ENCODE measurements at places on chromosomes 4 and X.
A peak's percentile ranks its signal among the peaks of the same experiment; 100 is the strongest.

DNA sequence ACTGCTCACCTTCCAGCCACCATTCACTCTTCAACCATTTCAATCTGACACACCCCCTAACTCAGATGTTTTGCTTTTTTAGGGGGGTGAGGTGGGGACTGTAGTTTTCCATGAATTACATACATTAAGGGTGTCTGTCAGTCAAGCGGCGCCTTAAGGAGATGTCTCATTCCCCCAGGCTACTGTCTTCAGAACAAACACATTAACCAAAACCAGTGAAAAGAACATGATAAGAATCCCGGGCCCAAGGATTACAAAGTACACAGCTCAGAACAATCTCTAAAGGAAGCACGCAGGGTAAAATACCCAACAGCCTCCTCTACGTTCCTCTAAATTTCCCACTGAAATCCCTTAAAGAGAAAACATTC is 62.5 kb upstream of the IRF2 start:
- DNase-seq = no peak

- DNase-seq = no peak
These were observed 263.2 kb upstream of the EDNRA start for GRCh38 chr4:147217655-147218054.

GRCh38 chr4:186472948-186473347 is 82.4 kb downstream of the MTNR1A start:
- DNase-seq = no peak

GRCh38 chrX:84155938-84156337 is 32.1 kb downstream of the RPS6KA6 start:
- DNase-seq = no peak

DNA sequence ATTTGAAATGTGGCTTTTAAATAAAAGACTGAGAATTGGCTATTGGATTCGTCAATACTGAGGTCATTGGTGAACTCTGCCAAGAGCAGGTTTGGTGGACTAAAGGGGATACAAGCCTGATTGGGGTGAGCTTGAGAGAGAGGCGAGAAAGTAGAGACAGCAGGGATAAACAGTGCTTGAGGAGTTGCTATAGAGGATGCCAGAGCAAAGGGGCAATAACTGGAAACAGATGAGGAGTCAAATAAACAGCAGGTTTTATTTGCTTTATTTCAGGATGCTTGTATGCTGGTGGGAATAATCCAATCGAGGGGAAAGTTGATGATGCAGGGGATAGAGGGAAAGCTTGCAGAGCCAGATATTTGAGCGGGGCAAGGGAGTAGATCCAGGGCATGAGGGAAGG is 24.0 kb upstream of the ANXA3 start:
- no peak for DNase-seq

DNA sequence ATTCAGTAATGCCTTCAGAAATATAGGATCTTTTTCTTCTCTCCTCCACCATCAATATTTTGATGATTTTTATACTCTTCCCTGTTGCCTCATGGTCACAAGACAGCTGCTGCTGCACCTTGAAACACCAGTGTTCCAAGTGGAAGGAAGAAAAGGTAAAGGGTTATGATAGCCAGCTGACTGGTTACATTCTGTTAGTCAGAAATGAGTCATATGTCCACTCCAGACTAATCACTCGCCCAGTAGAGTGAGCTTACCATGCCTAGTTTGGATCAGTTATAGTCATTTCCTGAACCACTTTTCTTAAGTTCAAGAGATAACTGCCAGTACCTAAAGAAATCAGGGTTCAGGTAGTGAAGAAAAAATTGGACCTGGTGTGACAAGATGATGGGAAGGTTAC is 532.3 kb upstream of the SMIM31 start:
- no peak for DNase-seq

DNA sequence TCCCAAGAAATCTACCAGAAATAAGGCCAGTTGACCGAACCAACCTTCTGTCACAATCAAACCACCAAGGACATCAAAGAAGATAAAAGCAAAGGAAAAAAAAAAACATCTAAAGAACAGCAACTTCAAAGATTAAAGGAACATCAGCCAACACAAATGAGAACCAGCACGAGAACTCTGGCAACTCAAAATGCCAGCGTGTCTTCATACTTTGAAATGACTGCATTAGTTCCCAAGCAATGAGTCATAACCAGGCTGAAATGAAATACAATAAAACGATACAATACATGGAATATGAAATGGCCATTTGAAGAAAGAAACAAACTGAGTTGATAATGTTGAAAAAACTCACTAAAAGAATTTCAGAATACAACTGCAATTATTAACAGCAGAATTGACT is 611.6 kb upstream of the GRIA3 start:
- no peak for DNase-seq

- no peak for DNase-seq
These were observed 458.1 kb downstream of the STIM2 start for GRCh38 chr4:27318740-27319139.

DNA sequence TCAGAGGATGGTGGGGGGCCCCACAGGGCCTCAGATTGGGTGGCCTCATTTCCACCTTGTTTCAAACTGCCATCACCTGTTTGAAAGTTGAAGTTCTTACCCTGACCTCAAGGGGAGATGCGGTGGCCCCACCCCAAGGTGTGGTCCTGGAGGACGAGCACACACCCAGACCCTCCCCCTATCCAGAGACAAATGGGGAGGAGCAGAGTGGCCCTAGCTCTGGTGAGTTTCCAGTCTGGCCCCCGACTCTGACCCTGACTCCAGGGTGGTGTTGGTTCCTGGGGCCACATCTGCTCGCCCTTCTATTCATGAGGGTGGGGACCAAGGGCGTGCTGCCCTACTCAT is 36.3 kb upstream of the ADRA2C start:
- no peak for DNase-seq

DNA sequence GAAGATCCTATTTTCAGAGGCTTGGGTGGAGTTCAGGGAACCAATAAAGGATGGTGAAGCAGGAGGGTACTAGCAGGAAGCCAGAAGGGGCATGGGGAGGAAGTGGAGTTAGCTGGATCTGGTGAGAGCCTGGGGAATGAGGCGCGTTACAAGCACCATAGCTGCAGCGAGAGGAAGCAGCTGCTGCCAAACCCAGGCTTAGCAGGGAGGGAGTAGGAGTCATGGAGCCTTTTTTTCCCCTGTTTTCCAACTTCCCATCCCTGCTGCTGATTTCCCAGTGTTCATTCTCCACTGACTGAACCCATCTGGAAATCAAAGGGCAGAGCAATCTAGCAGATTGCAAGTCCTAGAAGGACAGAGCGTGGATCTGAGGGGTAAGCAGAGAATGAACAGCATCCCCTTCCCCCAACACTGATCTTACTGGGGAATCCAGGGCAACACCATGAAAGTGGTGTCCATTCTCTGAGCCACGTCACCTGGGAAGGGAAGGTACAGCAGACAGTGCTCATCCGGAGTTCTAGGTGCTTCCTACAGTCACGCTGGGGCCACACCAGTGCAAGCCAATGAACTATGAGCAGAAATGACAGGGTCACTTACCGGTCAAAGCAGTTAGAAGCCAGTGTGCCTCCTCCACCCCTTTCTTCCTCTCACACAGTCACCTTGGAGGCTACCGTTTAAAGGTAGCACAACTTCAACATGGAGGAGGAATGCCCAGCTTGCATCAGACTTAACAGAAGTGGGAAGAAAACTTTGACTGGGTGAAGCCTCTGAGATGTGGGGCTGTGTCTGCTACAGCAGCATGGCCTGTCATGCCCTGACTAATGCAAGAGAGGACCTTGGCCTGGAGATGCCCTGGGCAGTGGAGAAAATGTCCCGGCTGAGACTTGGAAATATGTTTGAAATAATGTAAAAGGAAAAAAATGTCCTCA is 36.7 kb downstream of the SMIM20 start:
- DNase-seq = no peak

- DNase-seq = no peak
These were observed 169.2 kb downstream of the TMA16 start for GRCh38 chr4:163663454-163664225.

DNA sequence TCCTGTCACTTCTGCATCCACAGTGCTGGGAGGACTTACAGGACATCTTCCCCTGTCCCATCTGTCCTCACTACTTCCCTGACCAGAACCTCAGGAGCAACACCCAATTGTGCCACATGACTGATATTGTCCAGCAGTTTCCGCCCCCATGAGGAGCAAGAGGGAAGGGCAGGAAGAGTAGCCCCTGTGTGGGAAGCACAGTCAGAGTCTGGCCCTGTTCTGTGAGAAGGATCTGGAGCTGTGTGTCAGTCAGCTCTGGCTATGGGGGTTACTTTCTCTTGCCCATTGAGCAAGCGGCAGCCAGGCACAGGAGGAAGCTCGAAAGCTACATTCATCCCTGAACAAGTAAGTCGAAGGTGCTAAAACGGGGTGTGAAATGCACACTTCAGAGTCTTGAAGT is 14.8 kb upstream of the TRIM60 start:
- DNase-seq = no peak

DNA sequence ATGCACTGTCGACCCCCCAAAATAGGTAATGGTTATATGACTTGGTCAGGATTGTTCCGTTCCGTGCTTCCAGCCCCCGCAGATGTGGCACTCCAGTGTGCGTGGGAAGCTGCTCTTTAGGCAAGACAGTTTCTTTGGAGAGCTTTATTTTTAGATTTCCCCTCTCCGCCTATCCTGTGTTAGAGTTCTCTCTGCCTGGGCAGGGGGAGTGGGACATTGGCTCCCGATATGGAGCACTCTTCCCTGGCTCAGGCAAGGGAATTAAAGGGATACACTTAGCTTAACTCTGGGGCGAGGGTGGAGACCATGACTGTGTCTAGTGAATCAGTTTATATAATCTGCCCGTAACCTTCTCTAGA is 36.0 kb downstream of the DLG3 start:
- no peak for DNase-seq

DNA sequence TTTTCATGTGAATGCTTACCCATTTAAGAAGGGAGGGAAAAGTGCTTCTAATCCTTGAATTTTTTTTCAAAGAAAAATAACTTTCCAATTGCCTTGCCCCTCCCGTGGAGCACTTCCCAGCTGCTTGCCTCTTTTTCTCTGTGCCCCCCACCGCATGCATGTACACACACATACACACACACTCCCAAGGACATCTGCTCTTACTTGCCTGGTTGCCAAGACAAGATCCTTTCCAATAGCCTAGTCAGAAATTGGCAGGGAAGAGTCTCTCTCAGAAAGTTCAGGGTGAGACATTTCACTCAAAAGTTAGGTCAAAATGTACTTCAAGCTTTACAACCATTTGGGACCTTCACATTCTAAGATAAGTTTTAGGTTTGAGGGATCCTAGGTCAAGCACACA is 10.9 kb downstream of the HHIP start:
- DNase-seq = no peak

DNA sequence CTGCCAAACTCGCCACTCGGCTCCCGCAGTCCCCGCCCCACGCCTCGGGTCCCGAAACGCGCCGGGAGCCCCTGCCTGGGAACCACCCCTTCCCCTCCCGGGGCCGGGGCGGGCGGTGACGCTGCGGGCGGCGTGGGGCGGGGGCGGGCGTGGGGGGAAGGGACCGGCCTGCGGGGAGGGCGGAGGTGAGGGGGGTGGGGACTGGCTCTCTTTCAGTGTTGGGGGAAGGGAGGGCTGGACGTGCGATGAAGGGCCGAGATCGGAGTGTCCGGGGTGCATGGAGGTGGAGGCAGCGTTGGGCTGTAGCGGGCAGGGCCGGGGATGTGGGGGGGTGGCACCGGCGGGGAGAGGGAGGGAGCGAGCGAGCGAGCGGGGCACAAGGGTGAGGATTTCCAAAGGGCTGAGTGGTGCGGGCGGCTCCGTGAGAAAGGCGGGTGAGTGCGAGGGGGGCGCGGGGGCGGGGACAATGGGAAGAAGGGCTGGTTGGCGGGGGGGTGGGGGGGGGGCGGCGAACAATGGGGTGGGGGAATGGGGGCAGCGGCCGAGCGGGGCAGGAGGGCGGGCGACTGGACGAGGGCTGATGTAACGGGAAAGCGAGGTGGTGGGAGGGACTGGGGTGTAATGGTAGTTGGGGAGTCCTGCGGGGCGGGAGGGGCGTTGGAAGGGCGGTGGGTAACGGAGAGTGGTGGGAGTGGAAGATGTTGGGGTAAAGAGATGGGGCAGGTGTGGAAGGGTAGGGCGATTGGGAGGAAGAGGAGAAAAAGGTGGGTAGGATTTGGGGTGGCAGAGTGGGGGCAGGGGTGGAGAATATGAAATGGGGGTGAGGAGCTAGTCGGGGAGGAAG is 578 bp downstream of the DCUN1D4 start:
- peak; percentile 82 for DNase-seq

- no peak for DNase-seq
These were observed 295.4 kb downstream of the CFAP47 start for GRCh38 chrX:36214924-36215323.

- DNase-seq = no peak
These were observed 36.3 kb upstream of the RBPJ start for GRCh38 chr4:26284536-26284935.

- no peak for DNase-seq
These were observed 179.8 kb downstream of the SCFD2 start for GRCh38 chr4:53185869-53186585.

DNA sequence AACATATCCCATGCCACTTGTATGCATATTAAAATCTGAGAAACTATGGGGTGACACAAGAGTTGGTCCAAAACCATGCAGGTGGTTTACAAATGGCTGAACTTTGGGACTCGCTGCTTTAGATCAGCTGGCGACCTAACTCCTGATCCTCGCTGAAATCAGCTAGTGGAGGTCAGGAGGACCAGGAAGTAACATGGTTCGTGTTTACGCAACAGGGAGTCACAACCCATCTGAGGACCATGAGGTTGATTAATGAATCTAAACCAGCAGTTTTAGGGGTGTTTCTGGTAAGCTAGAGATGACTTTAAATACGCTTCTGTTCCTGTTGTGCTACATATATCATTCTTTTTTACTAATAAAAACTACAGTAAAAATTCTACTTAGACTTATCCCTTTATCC is 12.9 kb downstream of the TSPAN5 start:
- no peak for DNase-seq

- DNase-seq = no peak
These were observed 822.2 kb downstream of the RPA4 start for GRCh38 chrX:97705936-97706335.
